SJSA1 (cell line): ENCODE measurements at places on chromosomes 1 and 21.
A peak's percentile ranks its signal among the peaks of the same experiment; 100 is the strongest.

GRCh38 chr1:36846357-36846756 lies 188.0 kb downstream of the GRIK3 start:
- no peak for DNase-seq

GRCh38 chr1:220732621-220733020 lies 15.5 kb upstream of the MTARC2 start:
- DNase-seq: no peak

DNA sequence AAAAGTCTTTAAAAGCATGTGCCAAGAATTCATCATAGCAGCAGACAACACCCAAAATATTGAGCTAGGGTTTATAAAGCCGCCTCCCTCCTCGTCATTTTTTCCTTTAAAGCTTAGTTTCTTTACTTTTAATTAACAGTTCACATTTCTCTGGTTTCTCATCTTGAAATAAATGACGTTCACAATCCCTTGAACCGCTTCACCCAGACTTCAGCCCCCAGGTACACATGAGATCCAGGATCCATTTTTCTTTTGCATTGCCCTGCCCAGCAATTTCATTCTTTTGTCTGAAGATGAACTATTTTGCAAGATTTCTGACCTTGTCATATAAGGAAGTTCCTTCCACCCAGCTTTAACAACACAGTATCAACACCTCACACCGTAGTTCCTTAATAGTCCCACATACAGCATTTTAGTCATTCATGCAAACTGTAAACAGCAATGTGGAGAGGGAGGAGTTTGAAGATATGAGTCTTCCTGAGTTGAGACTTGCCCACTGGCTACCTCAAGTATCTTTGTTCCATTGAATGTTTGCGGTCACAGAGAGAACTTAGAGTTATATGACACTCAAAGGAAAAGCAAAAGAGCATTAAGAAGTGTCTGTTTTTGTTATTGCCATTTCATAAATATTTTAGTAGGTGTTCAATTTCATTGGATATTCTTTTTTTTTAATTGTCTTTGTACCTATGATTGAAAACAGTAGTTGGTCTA lies 35.3 kb upstream of the CACYBP start:
- no peak for DNase-seq

DNA sequence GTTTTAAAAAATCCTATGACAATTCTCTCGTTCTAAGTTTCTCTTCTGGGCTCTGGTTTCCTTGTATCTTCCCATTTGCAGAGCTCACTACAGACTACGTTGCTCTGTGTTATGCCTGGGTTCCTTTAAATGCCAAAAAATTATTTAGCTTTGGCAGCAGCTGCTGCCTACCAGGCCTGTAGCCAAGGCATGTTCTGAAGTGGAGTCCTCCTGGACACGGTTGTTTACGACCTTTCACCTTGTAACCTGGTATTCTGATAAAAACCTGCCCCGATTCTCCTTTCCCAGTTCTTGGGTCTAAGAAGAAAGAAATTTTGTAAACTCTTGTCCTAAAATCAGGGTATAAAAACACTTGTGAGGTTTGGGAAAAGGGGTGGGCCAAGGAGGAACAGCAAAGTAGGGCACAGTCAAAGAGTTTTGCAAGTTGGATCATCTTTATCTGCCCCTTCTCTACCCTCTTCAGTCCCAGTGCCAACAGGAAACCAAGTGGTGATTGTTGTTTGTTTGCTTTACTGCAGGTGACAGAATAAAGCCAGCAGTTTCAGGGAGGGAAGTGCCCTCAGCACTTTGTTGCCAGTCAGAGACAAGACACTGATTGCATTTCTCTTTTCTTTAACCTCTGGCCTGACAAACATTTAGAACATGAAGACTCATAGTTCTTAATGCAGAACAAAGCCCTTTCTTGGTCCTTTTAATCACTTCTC lies 3.1 kb upstream of the TXNIP start:
- no peak for DNase-seq

- DNase-seq: no peak
These were observed 67.0 kb upstream of the KLHDC7A start for GRCh38 chr1:18413541-18414305.

DNA sequence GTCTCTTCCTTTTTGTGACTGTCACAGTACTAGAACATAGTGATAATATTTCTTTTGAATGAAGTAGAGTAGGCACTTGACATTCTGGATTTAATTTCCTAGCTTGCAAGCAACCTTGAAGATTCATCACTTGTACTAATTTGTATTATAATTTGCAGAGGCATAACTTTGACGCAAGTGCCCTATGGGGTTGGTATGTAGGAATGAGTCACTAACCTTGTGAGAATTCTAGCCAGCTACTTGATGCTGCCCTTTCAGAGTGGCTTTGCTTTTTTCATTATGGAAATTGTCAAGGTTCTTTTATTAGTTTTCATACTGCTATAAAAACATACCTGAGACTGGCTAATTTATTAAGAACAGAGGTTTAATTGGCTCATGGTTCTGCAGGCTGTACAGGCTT lies 13.7 kb upstream of the DPH5 start:
- DNase-seq: no peak

DNA sequence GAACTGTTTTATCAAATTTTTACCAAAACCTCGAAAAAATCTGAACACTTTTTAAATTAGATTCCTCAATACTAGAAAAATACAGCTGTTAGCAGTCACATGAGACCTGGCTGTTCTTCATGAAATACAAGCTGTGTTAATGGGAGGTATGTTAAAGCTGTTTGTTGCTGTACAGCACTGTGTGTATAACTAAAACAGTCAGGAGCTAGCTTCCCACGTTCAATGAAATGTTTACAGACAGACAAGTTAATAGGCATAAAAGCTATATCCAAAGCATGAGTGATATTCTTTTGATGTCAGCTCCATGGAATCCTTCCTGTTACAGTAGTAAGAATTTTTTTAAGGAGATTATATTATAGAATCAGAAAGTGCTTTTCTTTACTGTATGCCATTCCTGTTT lies 223.2 kb upstream of the FOXD3 start:
- DNase-seq: no peak

GRCh38 chr1:8862528-8862927 lies 16.0 kb downstream of the ENO1 start:
- peak; percentile 41 for DNase-seq

- no peak for DNase-seq
These were observed 812.8 kb upstream of the BRINP3 start for GRCh38 chr1:191290441-191290840.

GRCh38 chr1:93756657-93757056 lies 75.0 kb upstream of the BCAR3 start:
- no peak for DNase-seq

DNA sequence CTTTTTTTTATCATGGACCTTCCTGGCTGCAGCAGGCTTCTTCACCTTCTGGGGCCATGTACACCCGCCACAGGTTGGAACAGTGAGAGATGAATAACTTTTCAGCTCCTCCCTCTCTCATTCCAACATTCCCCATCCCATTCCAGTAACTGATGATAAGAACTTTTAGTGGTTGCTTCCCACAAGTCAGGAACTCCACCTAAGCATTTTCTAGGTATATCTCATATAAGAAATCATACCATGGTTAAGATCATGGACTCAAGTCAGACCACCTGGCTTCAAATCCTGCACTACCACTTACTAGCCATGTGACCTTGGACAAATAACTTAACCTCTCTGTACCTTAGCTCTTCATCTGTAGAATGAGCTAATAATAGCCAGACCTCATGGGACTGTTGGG lies 42.5 kb upstream of the RGS8 start:
- no peak for DNase-seq

GRCh38 chr1:240732390-240732789 lies 120.4 kb upstream of the GREM2 start:
- DNase-seq: no peak

DNA sequence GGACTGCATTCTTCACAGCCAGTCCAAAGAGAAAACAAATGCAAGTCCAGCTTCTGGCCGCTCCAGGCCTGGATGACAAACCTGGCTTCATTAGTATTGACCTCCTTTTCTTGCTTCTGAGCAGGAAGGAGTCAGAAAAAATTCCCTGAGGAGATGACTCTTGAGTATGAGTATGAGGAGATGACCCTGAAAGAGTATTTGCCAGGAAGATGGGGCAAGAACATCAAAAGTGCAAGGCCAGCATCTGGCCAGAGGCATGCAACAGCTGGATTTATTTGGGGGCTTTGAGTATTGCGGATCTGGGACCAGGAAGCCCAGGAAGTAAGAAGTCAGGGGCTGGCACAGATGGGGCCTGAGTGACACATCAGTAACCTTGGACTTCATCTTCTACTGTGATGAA lies 113.9 kb downstream of the GLIS1 start:
- no peak for DNase-seq

- no peak for DNase-seq
These were observed 223.6 kb downstream of the SRGAP2C start for GRCh38 chr1:121408354-121408753.

GRCh38 chr1:61101536-61101935 lies 19.2 kb downstream of the NFIA start:
- no peak for DNase-seq

DNA sequence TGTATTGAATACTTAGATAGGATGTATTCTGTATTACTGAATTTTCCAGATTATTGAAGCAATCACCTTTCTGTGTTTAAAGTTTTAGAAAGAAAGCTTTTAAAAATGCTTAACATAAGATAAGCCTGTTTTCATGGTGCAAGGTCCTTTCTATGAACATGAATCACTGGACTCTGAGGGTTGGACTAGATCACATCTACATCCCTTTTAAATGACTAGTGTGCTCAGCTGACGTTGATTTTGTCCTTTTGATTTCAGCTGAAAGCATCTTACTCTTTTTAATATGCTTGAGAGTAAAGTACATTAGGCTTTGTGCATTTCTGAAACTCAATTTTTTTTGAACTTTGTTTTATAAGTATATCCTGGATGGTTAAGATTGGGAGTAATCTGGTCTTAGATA lies 16.2 kb downstream of the MIER1 start:
- DNase-seq: no peak

GRCh38 chr1:50704126-50704525 lies 255.9 kb downstream of the FAF1 start:
- DNase-seq: peak; percentile 46

DNA sequence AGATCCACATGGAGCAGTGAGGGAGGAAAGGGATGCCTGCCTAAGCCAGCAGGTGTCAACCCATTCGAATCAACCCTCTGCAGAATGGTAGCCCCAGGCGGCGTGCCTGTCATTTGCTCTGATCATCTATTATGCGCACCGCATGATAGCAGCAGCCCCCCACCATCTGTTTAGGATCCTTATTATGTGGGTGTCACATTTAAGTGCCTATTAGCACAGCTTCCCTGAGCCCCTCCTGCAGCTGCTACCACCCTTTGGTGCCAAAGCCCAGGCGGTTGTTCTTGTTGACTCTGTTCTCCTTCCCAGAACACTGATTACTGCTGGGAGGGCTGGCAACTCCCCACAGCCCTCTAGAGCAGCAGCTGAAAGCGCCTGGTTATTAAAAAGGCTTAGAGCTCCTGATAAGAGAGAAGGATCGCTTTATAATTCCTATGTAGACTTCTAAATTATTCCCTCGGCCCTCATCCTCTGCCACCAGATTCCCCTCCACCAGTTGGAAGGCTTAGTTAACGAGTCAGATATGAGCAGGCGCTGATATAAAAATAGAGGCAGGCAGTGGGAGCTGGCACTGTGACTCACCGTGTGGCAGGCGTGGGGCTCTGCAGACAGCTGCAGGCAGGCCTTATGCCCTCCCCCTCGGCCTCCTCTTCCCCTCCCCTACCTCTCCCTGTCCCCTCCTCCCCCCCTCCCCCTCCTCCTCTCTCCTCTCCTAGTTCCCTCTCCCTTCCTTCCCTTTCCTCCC lies 23.0 kb downstream of the ACTA1 start:
- DNase-seq: no peak
